Testis (tissue), 5 donors: ENCODE measurements at places on chromosomes 5 and 9. TPM values are rescaled to one million over a fixed set of nuclear protein-coding genes. Genes with fewer than 3 reads are reported as not detected.

- no peaks in the 10 kb centered on the region for H3K27me3 ChIP-seq
- no peak for DNase-seq
- H3K4me3 ChIP-seq, result no peak overlapping the region
- no peak overlapping the region for H3K27ac ChIP-seq
Observed at GRCh38 chr5:175443514-175444059, 395 bp downstream of the DRD1 start.

DNA sequence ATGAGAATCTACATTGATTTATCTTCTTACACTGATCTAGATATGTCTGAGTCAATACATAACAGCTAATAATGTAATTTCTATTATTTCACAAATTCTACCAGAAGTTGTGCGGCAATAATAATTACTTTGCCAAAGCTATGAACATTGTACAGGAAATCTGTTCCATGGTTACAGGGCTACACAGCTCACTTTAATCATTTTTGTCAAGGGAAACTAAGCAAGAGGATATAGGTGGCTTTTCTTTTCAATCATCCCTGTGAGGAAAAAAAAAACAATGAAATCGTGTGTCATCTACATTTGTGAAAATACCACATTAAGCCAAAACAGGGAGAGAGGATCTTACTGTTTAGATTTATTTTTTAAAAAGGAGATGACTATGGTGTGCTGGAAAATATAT is 717.4 kb downstream of the NR2F1-AS1 start:
- no peak for DNase-seq
- H3K27ac ChIP-seq, result no peak overlapping the region
- H3K36me3 ChIP-seq, result no peaks in the 10 kb centered on the region
- no peaks in the 10 kb centered on the region for H3K27me3 ChIP-seq
- H3K4me1 ChIP-seq, result no peaks in the 10 kb centered on the region

DNA sequence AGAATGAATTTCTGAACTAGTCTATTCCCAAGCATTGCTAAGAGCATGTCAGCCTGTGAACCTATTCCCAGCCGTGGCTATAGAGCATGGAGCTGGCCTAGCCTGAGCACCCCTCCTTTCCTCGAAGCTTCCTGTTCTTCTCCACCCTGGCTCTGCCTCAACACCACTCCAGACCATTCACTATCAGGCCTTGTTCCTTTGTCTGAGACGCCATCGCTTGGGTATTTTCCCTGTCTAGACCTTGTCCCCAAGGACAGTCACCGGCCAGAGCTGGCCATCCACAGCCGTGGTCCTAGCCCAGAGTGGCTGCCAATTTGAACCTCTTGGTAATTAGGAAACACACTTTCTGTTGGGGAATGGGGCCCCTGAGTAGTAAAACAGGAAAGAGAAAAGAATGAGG is 105.8 kb downstream of the LIFR start:
- DNase-seq, result no peak
- no peak overlapping the region for H3K27ac ChIP-seq
- no peaks in the 10 kb centered on the region for H3K36me3 ChIP-seq
- H3K27me3 ChIP-seq, result no peaks in the 10 kb centered on the region

PCDHGA8 gene
- total RNA-seq, result 8.2 TPM

PLAC8L1 gene
- total RNA-seq, result 4.4 TPM

GRCh38 chr5:35820735-35821134 is 36.0 kb upstream of the IL7R start:
- H3K27me3 ChIP-seq, result no peaks in the 10 kb centered on the region
- no peak overlapping the region for H3K4me3 ChIP-seq

DNA sequence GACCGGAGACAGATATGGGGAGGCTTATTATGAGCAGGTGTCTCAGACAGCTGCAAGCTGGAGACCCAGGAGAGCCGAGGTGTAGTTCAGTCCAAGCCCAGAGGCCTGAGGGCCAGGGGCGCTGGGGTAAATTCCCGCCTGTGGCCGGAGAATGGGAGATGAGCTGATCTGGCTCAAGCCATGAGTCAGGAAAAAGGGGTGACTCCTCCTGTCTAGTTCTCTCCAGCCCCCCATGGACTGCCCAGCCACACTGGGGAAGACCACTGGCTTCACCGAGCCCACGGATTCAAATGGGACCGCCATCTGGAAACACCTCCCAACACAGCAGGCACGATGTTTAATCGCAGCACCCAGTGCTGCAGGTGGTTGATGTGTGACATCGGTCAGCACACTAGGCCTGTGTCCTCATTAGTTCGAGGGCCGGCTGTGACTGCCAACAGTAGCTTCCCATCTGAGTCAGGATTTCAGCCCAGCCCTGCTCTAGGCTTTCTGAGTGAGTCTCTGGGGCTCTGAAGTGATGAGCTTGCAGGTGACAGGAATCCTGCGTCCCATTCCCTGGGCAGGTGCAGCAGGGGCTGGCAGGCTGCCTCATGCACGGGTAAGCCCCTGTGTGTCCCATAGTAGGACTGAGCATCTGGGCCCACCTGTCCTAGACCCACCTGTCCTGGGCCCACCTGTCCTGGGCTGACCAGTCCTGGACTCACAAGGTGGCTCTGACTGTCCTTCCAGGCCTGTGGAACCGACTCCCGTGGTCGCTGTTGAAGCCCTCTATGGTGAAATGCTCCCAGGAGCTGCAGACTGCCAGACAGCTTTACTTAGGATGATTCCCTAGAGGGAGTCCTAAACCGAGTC is 49.7 kb downstream of the AHRR start:
- no peaks in the 10 kb centered on the region for H3K36me3 ChIP-seq
- peak; percentile 5 for DNase-seq
- no peak overlapping the region for H3K4me3 ChIP-seq
- peaks cover 6% of the 10 kb centered on the region for H3K4me1 ChIP-seq
- no peaks in the 10 kb centered on the region for H3K27me3 ChIP-seq

GRCh38 chr9:133344071-133344470 is 3.9 kb downstream of the MED22 start:
- peaks cover 18% of the 10 kb centered on the region for H3K4me1 ChIP-seq
- DNase-seq, result no peak
- H3K36me3 ChIP-seq, result no peaks in the 10 kb centered on the region
- H3K27ac ChIP-seq, result no peak overlapping the region

GRCh38 chr9:85713897-85714296 is 27.9 kb downstream of the AGTPBP1 start:
- H3K36me3 ChIP-seq, result no peaks in the 10 kb centered on the region
- no peak overlapping the region for H3K27ac ChIP-seq
- DNase-seq, result no peak
- H3K4me1 ChIP-seq, result no peaks in the 10 kb centered on the region
- H3K4me3 ChIP-seq, result no peak overlapping the region
- no peaks in the 10 kb centered on the region for H3K27me3 ChIP-seq

FBP2 gene
- 2.5 TPM for total RNA-seq

GRCh38 chr5:103562453-103563157 is at the start of gene NUDT12:
NUDT12 (minus strand) TSS chr5:103562789; CDS start chr5:103560248, 2,541 bp downstream.
- peak within 1 kb of the TSS; percentile 88 for H3K27ac ChIP-seq
- no peaks in the 10 kb centered on the region for H3K36me3 ChIP-seq
- peak within 1 kb of the TSS; percentile 92 for H3K4me3 ChIP-seq
- peaks cover 7% of the 10 kb centered on the region for H3K4me1 ChIP-seq
- DNase-seq, result peak; percentile 80

DNA sequence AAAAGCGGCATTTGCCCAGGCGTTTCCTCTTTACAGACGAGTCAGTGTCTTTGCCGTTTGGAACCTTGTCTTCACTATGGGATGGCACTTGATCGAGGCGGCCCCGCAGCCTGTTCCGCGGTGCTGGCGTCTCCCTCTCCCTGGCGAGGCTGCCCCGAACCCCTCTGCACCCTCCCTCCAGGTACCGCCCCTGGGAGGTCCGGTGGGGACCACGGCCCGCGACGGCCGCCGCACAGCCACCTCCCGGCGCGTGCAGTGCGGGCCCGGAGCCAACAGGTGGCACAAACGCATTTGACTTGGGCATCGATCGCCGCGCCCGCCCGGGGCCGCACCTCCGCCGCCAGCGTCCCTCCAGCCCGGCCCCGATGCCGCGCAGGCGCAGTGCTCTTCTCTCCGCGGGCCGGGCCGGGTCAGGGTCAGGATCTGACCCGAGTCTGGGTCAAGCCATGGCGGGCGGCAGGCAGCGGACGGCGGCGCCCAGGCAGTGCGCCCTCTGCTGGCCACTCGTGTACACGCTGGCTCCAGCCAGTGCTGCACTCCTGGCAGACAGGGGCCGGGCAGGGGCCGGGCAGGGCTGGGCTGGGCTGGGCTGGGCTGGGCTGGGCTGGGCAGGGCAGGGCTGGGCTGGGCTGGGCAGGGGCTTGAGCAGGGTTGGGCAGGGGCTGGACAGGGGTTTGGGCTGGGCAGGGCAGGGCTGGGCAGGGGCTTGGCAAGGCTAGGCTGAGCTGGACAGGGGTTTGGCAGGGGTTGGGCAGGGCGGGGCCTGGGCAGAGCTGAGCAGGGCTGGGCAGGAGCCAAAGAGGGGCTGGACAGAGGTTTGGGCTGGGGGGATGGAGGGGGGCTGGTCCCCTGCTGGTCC is 155.8 kb upstream of the IRX4 start:
- no peaks in the 10 kb centered on the region for H3K27me3 ChIP-seq
- peak overlapping the region; percentile 55 for H3K4me3 ChIP-seq
- H3K27ac ChIP-seq, result no peak overlapping the region
- no peaks in the 10 kb centered on the region for H3K36me3 ChIP-seq
- peak; percentile 86 for DNase-seq

DNA sequence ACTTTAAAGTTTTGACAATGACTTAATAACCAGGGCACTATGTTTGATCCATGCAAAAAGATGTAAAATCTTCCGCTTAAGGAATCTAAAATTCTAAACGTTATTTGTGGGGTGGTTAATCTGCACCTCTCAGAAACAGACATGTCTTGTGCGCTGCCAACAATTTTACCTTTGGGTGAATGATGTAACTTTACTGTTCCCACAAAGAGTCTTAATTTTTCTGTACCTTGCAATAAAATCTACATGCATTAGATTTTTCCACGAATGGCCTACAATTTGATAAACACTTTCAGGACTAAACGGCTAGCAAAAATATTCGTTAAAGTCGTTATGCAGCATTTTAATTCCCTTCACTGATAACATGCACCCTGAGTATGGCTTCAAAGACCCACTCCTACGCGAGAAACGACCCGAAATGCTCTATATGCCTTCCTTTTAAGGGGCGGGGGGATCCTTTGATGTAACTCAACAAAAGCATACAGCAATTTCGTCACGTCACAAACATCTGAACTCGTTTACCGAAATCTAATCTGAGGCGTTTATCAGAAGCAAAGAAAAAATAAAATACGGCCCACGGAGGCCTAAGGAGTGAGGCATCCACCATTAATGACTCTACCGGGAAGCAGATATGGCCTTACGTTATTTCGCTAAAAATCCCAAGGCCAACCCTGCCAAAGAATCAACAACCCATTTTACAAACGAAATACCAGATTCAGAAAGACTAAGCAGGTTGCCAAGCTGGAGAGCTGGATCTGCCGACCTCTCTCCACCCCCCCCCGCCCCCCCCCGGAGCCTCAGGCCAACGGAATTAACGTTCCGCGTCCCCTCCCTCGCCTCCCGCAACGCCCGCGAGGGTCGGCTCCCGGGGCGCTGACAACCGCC is 621 bp downstream of the AK6 start:
- peak overlapping the region; percentile 97 for H3K27ac ChIP-seq
- no peak for DNase-seq
- peak overlapping the region; percentile 75 for H3K4me3 ChIP-seq

ALDH7A1 gene
- total RNA-seq, result 57.2 TPM

GRCh38 chr5:139443831-139444453 is 4.6 kb upstream of the DNAJC18 start:
- no peaks in the 10 kb centered on the region for H3K36me3 ChIP-seq
- no peak overlapping the region for H3K4me3 ChIP-seq
- H3K4me1 ChIP-seq, result peaks cover 7% of the 10 kb centered on the region
- no peak for DNase-seq

GRCh38 chr9:134867917-134868750 is 12.5 kb upstream of the FCN2 start:
- peaks cover 11% of the 10 kb centered on the region for H3K4me1 ChIP-seq
- H3K27me3 ChIP-seq, result no peaks in the 10 kb centered on the region
- H3K36me3 ChIP-seq, result no peaks in the 10 kb centered on the region
- no peak overlapping the region for H3K27ac ChIP-seq
- peak; percentile 10 for DNase-seq
- H3K4me3 ChIP-seq, result no peak overlapping the region

GRCh38 chr5:142015781-142016533 is 3.1 kb upstream of the GNPDA1 start:
- no peaks in the 10 kb centered on the region for H3K27me3 ChIP-seq
- DNase-seq, result no peak
- no peaks in the 10 kb centered on the region for H3K36me3 ChIP-seq
- peaks cover 19% of the 10 kb centered on the region for H3K4me1 ChIP-seq
- H3K4me3 ChIP-seq, result no peak overlapping the region

TAS2R1 gene
- total RNA-seq, result 0.50 TPM

DNA sequence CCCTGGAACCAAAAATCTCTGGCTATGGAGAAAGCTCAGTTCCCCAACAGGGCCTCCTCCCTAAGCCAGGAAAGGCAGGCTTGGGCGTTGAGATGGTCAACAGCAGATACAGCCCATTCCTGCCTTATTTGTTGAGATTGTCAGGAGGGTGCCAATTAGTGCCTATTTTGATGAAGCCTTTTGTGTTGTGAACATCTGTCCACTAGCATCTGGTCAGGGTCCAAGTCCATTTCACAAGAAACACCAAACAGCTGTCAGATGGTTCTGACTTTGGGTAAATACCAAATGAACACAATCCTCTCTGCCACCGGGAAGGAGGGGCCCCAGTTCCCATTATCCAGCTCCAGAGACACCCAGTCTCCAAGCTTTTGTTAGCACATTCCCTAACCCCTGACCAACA is 19.9 kb downstream of the SEMA6A start:
- DNase-seq, result no peak
- H3K4me1 ChIP-seq, result no peaks in the 10 kb centered on the region
- no peaks in the 10 kb centered on the region for H3K36me3 ChIP-seq
- H3K4me3 ChIP-seq, result no peak overlapping the region
- H3K27me3 ChIP-seq, result no peaks in the 10 kb centered on the region

AQP7 gene
- total RNA-seq, result 37.6 TPM

DNA sequence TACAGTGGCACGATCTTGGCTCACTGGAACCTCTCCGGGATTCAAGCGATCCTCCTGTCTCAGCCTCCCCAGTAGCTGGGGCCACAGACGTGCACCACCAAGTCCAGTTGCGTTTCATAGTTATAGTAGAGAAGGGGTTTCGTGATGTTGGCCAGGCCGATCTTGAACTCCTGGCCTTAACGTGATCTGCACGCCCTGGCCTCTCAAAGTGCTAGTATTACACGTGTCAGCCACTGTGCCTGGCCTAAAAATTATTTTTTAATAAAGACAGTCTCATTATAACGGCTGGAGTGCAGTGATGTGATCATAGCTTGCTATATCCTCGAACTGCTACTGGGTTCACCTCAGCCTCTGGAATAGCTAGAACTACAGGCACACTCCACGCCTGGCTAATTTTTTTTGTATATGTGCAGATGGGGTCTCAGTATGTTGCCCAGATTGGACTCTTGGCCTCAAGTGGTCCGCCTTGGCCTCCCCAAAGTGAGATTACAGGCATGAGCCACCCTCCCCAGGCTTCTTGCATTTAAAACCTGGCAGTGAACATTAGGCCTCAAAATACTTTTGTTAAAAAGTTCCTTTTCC is 4.4 kb downstream of the NPM1 start:
- H3K27ac ChIP-seq, result no peak overlapping the region
- H3K4me1 ChIP-seq, result peaks cover 22% of the 10 kb centered on the region
- no peaks in the 10 kb centered on the region for H3K36me3 ChIP-seq
- H3K4me3 ChIP-seq, result no peak overlapping the region
- DNase-seq, result no peak
